CD4-positive, alpha-beta T cell treated with Interleukin-4 for 1 hour (primary cell): ENCODE measurements at places on chromosomes 4 and X.
A peak's percentile ranks its signal among the peaks of the same experiment; 100 is the strongest.

- DNase-seq, result no peak
Measured at GRCh38 chrX:55640854-55641253, 17.7 kb downstream of the FOXR2 start.

DNA sequence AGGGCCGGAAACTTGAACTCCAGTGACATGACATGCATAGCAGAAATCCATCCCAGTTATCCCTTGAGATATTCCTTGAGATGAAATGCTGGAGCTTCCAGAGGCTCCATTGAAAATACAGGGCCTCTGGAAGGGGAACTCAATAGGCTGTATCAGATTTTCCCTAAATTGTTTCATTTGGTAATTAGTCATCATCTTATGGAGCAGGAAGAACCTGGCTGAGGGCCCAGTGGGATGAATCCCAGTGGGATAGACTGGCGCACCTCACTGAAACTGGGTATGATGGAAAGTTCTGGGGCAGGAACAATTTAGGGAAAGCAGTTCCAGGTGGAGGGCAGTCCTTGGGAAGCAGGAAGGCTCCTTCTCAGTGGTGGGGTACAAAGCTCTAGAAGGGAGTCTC, 307.8 kb upstream of the DIPK2B start:
- no peak for DNase-seq

- DNase-seq, result no peak
Measured at GRCh38 chr4:104248726-104249125, 246.0 kb downstream of the CXXC4 start.

DNA sequence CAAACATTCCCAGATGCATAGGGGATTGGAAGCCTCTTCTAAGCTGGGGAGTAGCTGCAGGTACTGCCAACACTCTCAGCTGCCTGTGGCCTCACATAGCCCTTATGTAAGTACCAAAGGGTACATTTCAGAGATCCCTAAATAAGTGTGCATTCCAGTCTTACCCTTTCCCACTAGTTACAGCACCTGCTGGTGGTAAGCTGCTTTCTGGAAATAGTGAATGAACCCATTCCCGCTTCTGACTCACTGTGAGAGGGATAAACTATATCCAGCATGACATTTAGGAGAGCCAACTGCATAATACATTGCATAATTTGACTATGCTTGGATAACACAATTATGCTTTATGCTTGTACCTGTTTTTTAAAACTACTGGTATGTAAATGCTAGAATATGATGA, 149.0 kb downstream of the FAM13A start:
- DNase-seq, result no peak

DNA sequence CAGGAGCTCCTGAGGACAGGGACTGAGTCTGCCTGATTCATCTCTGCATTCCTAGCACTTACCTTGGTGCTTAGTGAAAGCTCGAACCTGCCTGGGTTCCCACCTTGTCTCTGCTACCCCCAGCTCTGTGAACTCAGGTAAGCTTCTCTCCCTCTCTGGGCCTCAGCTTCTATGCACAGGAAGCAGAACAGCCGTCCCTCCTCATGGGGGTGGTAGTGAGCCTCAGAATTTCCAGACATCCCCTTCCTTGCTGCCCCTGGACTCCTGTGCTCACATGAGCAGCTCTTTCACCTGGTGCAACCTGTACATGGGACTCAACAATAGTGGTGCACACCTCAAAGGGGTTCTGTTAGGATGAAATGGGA, 50.8 kb downstream of the HTRA3 start:
- peak; percentile 10 for DNase-seq

- no peak for DNase-seq
Measured at GRCh38 chr4:91990726-91991125, 313.0 kb upstream of the GRID2 start.

DNA sequence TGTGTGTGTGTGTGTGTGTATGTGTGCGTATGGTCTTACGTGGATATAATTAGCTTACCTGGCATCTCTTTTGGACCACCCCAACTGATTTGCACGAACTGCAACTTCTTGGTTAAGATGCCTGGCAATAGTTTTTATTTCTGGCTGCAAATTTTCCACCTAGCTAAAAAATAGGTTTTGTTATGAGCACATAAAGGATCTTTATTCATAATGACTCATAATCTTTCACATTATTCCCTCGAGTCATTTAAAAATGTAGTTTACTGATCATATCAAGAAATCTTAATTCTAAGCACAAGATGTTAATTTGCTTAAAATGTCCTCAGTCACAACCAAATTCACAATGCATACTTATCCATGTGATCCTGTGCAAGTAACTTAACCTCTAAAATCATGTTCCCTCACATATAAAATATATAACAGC, 1.5 kb downstream of the COX18 start:
- DNase-seq, result no peak

GRCh38 chr4:121952290-121952689, 430 bp upstream of the TRPC3 start:
- no peak for DNase-seq

DNA sequence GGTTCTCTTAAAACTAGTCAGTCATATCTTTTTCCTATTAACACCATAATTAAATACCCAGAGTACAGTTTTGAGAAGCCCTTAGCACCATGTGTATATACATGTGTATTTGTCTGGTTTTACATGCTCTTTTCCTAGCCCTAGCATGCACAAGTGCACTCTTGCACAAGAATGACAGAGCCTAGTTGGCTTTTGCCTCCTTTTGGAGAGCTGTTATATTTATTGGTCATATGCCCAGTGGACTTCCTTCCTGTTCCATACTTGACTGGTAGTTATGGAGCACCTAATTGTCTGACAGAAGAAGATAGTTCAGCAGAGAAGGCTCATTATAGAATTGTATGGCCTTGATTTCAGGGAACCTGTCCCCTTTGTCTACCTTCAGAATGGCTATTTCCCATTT, 155.6 kb downstream of the ARX start:
- DNase-seq, result no peak

GRCh38 chrX:123600181-123600580, 132.7 kb downstream of the THOC2 start:
- no peak for DNase-seq

DNA sequence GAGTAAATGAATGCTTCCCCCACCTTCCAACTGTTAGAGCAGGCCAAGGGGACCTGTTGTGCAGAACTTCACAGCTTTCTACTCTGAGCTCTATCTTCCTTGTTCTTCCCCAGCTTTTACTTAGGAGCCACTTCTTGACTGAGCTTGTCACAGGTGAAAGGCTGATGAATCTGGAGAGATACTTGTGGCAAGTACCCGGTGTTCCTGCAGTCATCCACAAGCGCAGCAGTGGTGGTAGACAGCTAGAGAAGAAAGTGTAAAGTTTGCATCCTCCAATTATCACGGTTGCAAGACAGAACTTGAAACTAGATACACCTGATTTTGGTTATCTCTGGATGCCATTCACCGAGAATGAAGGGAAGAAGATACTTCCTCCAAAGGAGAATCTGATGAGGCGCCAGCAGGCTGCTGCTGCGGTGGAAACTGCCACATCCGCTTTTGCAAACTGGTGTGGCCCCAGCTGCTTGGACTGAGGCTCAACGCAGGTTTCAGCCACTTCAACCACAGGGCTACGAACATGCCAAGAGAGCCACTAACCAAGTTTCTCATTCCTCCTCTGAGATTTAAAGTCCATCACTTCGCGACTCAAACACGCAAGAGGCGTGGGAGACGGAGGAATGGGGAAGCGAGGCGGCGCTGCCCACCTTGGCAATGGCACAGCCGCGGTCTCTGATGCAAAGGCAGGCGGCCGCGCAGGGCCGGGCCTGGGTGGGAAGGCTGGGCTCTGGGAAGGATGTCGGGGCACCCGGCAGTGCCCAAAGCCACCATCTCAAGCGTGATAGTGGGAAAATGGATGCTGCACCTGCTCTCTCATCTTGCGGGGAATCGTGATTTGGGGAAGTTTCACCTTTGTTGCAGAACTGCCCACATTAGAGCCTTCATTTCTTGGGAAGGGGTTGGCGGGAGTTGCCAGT, 1.3 kb upstream of the FHIP1A start:
- peak; percentile 45 for DNase-seq

GRCh38 chr4:187903700-187904099, 91.9 kb upstream of the ZFP42 start:
- DNase-seq, result no peak

- no peak for DNase-seq
Measured at GRCh38 chrX:31423609-31424189, 351.9 kb upstream of the FTHL17 start.

DNA sequence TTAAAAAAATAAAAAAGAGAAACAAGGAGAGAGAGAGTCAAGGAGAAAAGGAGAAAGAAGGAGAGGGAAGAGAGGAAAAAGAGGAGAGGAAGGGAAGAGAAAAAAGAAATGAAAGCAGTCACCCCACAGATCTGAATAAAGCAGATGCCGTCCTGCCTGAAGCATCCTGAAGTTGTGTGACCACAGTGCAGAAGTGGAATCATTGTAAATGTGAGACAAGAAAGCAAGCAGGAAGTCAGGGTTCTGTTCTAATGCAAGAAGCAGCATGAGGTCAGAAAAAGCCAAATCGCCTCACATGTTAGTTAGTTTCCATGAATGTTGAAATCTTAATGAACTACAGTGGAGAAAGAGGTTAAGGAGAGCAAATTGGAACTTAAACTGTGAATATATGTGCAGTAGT, 692.5 kb downstream of the CENPC start:
- no peak for DNase-seq

DNA sequence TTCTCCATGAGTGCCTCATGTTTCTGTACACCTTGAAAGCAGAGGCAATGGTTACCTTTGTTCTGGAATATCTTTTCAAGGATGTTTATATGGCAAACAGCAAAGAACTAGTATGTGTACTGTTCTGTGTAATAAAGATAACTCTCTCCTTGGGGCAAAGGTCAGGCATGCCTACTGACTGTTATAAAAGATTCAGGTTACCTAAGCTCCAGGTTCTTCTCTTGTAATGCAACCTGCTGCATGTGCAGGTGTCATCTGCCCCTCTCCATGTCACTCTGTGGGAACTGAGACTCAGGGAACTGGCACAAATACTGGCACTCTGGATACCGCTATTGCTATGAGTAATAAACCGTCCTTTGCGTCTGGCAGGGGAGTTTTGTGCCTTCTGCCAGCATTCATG, 5.4 kb upstream of the TRPC3 start:
- DNase-seq, result no peak

DNA sequence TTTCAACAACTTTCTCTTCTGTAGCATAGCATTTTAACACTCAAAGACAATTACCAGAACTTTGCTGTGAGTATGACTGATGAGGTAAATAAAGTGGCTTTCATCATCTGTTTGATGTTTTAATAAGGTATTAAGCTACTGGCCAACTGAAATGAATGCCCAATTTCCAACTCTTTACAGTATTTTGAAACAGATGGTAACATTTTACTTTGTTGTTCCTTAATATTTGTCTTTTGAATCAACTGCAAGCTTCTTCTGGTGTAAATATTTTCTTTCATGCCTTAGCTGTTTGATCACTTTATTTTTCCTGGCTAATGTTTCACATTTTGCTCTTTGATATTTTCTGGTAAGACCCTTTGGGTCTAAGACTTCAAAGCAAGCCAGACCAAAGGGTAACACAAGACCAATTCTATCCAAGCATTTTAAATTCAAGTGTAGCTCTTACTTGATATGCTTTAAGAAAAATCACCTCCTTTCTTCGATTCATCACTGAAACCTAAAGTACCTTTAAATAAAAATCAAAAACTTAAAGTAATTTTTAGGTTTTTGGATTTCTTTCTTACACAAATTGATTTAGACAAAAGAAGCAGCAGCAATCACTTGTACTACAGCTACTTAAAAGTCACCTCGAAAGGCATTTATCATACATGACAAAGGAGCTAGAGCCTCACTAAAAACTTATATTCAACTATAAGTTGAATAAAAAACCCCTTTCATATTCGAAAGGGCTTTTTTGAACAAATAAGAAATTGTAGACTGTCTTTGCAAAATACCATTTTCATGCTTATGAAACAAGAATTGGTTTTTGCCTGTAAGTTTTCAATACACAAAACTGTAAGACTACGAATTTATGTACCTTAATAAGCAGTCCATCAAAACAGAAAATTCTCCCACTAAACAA, 57.6 kb downstream of the TBCK start:
- no peak for DNase-seq

DNA sequence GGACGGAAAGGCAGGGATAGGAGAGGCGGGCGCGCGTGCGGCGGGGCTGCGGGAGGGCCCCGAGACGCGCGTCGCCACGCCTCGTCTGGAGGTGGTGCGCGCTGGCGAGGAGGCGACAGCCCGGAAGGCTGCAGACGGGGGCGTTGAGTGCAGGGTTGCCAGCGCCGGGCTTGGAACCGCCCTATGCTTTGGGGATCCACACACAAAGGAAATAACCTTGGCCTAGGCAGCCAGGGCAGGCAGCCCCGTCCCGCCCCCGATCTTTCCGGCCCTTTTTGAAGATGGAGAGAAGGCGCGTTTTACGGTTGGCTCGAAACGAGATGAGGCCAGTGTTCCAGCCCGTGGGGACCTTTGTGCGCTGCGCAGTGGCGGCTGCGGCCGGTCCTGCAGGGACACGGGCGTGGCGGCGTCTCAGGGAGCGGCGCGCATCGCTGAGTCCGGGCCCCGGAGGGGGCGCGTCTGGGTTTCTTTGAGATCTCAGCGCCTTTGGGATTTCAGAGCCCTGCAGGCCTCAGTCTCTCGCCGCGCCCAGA, 50.8 kb upstream of the TRIM2 start:
- peak; percentile 54 for DNase-seq

DNA sequence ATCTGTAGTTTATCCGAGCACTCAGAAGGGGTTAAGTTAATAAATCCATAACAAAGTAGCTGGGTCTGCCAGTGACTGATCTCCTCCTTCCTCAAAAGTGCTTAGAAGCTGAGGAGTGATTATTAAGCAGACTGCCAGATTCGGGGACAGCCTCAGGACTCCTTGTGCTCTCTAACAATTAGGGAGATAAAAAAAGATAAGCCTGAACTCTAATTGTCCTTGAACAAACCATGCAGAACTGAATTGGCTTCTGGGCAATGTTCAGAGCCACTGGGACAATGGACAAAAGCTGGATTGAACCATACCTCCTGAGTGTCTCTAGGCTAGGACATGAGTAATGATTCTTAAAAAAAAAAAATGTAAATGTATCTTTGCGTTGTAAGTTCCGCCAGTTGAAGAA, 22.7 kb upstream of the GRPR start:
- no peak for DNase-seq

- no peak for DNase-seq
Measured at GRCh38 chr4:105198541-105198940, 51.9 kb downstream of the TET2 start.

DNA sequence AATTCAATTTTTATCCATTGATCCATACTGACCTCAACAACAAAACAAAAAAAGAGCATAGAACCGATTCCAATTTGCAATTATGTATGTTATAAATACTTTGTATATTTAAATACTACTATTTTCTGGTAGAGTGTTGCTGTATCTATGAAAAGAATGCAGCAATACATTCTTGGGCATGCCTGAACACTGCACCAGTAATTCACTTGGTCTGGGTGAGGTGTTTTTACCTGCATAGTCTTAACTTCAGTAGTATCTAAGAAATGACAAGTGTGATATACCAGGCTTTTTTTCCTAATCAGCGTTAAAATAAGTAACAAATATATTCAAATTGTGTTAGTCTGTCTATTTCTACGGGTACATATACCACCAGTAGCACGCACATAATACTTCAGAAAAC, 120.2 kb downstream of the KLHL13 start:
- no peak for DNase-seq

GRCh38 chr4:158782551-158783360, 13.9 kb downstream of the FNIP2 start:
- DNase-seq, result no peak
